ENCODE measurements at places on chromosomes 3 and 15.

DNA sequence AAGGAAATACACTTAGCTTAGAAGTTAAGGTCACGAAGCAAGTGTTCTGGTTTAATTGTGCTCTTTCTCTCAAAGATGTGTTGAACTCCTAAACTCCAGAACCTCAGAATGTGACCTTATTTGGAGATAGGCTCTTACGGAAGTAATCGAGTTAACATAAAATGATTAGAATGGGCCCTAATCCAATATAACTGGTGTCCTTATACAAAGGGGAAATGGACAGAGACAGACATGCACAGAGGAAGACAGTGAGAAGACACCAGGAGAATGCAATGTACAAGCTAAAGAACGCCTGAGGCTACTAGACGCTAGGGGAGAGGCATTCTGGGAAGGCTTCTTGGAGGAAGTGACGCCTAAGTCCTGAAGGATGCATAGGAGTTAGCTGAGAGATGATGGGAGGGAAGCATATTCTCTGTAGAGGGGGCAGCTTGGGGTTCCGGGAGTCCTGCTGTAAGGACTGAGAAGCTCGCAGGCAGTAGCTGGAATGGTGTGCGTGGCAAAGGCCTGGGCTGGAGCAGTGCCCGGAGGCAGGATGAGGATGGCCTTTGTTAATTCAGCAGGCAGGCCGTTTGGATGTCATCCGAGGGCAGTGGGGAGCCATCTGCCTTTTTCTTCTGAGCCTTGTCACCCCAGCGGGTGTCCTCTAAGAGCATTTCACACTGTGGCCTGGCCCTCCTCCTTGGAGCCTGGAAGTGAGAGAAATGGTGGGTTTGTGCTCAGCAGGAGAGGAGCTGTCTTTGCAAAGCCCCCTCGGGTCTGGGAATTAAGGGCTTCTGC, 513.4 kb downstream of the SHQ1 start:
- no peak for DNase-seq

DNA sequence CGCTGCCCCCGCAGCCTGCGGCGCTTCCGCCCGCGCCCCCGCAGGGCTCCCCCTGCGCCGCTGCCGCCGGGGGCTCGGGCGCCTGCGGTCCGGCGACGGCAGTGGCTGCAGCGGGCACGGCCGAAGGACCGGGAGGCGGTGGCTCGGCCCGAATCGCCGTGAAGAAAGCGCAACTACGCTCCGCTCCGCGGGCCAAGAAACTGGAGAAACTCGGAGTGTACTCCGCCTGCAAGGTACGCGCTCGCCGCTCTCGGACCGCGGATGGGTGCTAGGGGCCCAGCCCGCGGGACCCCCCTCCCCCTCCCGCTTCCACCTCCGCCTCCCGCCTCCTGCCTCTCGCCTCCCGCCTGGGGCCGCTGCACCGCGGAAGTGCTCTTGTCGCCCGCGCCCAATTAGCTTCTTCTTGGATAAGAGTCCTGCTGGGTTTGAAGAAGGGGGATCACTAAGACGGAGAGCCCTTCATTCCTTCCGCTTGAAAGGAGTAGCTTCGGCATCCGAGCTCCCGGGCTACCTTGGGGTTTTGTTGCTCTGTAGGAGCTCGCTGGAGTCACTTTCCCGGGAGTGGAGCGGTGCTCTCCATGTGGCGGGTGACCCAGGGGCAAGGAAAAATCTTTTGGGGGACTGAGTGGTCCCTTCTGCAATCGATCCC, 426 bp downstream of the KAT2B start:
- peak; percentile 12 for DNase-seq

DNA sequence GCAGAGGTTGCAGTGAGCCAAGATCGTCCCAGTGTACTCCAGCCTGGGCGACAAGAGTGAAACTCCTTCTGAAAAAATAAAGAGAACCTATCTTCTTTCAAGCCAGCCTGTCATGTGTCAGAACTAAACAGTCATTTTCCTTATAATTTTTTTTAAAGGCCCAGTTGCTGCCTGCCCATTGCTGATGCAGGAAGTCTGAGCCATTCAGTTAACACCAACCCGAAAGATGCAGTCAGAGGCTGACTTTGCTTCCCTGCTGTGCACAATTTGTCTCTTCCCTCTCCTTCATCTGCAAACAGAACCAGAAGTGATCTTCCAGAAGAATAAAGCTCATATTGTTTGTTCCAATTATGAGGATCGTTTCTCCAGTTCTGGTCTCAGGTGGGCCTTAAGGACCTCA, 220.6 kb downstream of the SLCO3A1 start:
- DNase-seq = no peak

GRCh38 chr3:48130321-48130904, 57.8 kb downstream of the CDC25A start:
- no peak for DNase-seq

GRCh38 chr3:189260556-189261493, 89.1 kb downstream of the TPRG1 start:
- no peak for DNase-seq

- DNase-seq = no peak
Observed at GRCh38 chr15:67070892-67071664, 5.7 kb downstream of the SMAD3 start.

- DNase-seq = no peak
Observed at GRCh38 chr15:99708563-99708962, 24.7 kb downstream of the LYSMD4 start.

GRCh38 chr15:91304786-91305185, 204.7 kb downstream of the SV2B start:
- DNase-seq = no peak

DNA sequence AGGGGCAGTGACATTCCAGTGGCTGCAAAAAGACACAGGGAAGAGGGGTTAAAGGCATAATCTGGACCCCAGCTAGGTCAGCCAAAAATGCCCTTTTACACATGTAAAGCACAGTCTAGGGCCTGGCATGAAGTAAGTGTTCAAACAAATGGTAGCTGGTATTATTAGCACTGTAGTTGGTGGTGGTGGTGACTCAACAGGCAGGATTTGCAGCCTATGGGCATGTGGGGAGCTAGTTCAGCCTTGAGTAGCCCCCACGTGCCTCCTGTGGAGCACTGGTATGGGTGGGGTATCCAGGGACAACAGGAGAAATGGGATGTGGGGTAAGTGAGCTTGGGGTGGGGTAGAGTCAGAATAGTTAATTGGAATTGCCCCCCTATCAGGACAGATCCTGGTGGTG, 27.6 kb downstream of the DNASE1L3 start:
- no peak for DNase-seq

GRCh38 chr3:167742338-167742737, 6.8 kb downstream of the SERPINI1 start:
- DNase-seq = no peak

DNA sequence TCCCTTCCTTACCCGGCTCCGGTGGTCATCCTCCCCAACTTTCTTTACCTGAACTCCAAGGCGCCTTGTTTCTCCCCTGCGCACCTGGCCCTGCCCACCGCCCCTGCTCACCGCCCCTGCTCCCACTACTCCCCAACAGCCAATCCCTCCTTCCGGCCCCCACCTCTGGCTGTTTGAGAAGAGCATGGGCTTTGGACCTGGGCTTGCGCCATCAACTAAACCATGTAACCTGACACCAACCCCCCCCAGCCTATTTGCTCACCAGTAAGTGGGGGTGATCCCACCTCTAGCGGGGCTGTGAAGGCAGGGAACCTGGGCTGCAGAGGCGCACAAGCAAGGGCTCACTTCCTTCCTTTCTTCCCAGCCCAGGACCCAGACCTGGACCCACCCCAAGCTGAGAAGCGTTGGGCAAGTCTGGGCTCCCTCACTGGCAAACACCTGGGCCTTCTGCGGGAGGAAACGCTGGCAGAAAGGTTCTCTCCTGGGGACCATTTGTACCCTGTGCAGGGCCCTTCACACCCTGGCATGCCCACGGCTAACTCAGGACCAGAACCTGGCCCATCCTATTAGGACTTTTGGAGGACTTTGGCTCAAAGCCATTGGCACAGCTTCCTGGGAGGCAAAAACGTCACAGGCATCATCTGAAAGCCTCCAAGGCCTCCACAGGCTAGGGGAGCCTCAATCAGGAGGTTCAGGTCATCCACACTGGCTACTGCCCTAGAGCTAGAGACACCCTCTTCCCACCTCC, at the start of gene PLXNB1:
TSS of gene PLXNB1 (minus strand) at position 127 of the 748 bp plus-strand sequence. CDS start 5,475 bp downstream, outside the sequence.
- peak; percentile 64 for DNase-seq

DNA sequence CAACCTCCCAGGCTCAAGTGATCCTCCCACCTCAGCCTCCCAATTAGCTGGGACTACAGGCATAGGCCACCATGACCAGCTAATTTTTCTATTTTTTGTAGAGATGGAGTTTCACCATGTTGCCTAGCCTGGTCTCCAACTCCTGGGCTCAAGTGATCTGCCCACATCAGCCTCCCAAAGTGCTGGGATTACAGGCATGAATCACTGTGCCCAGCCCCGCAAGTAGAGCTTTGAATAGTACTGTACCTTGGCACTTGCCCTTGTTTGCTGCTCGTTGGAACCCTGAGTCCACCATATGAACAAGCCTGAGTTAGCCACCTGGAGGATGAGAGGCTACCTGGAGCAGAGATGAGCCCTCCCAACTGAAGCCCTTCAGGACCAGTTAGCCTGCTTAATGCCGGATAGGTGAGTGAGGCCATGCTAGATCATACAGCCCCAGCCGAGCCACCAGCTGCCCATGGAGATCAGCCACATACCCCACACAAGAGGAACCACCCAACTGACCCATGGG, 267.9 kb downstream of the SHQ1 start:
- no peak for DNase-seq

DNA sequence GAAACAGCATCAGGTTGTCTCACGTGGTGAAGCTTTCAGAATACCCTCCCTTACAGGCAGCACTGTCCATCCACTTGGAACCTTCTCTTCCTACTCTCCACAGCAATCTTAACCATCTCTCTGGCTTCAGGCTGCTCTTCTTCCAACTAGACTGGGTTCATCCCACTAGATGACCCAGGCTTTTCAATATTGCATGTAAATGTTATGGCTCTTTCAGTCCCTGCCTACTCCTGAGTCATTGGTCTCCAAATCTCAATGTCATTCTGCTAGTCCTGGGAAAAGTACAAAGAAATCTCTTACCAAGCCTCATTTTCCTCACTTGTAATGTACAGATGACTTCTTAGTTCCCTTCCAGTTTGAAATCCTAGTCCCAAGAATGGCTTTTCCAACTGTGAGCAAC, 109.7 kb upstream of the CTNNB1 start:
- DNase-seq = no peak

GRCh38 chr3:58326267-58326900, 6.3 kb upstream of the PXK start:
- no peak for DNase-seq

DNA sequence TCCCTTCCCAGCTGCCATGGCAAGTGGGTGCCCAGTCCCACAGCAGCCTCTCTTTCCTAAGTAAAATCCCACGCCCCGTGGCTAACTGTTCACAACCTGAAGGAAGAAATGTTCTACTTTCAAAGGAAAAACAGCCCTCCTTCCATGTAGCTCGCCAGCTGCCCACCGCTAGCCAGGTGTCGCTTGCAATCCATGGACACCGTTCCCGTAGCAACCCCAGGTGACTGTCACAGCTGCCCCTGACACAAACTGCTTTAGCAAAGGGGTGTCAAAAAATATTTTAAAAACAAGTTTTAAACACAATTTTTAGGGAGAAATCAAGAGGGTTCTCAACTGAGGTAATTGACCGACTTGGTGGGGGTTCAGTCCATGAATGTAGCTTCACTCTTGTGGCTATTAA, 21.0 kb upstream of the CGNL1 start:
- DNase-seq = no peak

DNA sequence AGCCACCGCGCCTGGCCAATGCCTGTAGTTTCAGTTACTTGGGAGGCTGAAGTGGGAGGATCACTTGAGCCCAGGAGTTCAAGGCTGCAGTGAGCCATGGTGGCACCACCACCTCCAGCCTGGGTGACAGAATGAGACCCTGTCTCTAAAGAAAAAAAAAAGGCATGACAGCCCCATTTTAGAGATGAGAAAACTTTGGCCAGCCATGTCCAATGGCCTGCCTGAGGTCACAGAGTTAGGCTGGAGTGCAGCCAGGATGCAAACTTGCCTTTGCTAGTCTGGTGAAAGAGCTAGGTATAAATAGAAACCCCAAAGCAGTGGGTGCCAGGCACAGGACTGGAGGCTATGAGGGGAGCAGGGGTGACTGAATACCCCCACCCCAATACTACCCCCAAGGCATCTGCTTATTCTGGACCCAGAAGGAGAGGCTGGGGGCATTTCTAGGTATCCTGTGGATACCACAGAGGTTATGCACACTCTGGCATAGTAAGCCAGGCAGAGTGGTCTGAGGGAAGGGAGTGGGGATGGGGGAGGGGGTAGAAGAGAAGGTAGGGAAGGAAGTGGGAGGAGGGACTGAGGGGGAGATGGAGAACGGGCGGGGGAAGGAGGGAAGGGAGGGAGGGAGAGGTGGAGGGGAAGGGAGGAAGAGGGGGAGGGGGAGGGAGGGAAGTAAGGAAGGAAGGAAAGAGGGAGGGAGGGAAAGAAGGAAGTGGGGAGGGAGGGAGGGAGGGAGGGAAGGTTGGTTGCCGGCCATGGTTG, 16.2 kb upstream of the C15orf39 start:
- DNase-seq = no peak

DNA sequence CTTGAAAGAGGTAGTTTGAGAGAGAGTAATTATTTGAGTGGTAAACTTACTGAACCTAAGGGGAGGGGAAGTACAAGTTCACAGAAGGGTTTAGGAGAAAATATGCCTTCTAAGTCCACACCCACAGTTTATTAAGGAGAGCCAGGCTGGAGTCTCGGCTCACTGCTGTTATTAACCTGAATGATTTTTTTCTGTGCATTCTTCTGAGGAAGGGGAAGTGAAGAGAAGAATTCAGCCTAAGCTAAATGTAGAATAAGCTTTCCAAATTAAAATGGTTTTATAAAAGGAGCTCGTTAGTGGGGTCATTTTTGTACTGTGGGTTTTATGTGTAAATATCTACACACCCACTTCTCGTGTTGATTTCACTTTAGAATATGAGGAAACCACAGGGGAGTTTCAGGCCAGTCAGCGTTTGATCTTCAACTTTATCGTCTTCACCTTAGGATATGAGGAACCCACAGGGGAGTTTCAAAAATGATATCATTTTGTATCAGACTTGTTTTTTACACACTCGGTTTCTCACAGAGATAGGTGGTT, 1.5 kb downstream of the WHAMM start:
- no peak for DNase-seq

DNA sequence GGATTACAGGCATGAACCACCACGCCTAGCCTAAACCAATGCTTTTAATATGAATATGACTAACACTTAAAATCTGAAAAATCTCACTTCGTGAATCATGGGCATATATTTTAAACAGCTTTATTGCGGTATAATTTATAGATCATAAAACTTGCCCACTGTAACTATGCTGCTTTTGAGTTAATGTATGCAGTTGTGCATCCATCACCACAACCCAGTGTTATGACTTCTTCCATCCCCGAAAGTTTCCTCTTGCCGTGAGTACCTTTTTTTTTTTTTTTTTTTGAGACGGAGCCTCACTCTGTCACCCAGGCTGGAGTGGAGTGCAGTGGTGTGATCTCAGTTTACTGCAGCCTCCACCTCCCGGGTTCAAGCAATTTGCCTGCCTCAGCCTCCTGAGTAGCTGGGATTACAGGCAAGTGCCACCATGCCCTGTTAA, 7.1 kb downstream of the KAT2B start:
- DNase-seq = no peak

- no peak for DNase-seq
Observed at GRCh38 chr3:67521053-67521646, 133.3 kb downstream of the SUCLG2 start.
